Spinal cord (tissue), 10 donors: ENCODE measurements at places on chromosomes 1 and 21.

DNA sequence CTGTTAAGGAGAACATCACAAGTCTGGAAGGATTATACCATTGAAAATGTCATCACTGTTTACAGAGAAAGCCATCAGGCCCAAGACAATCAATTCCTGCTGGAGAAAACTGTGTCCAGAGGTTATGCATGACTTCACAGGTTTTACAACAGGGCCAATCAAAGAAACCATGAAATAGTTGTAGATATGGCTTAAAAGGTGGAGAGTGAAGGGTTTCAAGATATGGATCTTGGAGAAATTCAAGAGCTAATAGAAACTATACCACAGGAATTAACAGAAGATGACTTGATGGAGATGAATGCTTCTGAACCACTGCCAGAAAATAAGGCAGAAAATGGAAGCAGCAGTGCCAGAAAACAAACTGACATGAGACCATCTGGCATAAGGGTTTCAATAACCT, 30.2 kb downstream of the USP1 start:
- no peak for DNase-seq

DNA sequence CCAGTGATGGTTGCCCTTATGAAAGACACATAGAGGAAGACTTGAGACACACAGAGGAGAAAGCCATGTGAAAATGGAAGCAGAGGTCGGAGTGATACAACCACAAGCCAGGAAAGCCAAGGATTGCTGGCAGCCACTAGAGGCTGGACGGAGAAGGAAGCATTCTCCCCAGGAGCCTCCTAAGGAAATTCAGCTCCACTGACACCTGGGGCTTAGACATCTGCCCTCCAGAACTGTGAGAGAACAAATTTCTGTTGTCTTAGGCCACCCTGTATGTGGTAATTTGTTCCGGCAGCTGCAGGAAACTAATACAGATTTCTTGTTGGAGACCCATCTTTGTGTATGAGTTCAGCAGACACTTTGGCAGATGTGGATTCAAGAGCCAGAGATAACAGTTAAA, 126.9 kb upstream of the ATP1A1 start:
- no peak for DNase-seq

DNA sequence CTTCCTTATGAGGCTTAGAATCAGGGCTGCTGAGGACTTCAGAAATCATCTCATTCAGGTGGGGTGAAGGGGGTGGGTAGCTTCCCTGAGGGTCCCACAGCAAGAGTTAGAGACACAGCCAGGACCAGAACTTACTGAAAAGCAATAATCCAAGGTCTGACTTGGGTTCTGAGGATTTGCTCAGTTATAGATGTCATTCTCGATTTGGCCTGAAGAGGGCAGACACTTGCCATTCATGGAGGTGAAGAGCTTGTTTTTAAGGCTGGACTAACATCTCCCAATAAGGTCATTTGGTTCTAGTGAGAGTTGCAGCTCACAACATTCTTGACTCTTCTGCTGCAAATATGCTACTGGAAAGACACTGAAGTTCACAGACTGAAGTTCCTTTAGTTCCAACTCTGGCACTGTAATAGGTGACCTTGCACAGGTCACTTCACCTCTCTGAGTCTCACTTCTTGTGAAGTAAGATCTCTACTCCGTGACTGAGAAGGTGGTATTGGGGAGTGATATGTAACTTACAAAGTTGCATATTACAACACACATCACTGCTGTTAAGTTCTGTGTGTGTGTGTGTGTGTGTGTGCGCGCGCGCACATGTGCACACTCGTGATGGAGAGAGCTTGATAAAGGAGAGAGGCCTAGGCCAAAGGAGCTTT, 69.8 kb upstream of the DIRAS3 start:
- peak; percentile 80 for DNase-seq

DNA sequence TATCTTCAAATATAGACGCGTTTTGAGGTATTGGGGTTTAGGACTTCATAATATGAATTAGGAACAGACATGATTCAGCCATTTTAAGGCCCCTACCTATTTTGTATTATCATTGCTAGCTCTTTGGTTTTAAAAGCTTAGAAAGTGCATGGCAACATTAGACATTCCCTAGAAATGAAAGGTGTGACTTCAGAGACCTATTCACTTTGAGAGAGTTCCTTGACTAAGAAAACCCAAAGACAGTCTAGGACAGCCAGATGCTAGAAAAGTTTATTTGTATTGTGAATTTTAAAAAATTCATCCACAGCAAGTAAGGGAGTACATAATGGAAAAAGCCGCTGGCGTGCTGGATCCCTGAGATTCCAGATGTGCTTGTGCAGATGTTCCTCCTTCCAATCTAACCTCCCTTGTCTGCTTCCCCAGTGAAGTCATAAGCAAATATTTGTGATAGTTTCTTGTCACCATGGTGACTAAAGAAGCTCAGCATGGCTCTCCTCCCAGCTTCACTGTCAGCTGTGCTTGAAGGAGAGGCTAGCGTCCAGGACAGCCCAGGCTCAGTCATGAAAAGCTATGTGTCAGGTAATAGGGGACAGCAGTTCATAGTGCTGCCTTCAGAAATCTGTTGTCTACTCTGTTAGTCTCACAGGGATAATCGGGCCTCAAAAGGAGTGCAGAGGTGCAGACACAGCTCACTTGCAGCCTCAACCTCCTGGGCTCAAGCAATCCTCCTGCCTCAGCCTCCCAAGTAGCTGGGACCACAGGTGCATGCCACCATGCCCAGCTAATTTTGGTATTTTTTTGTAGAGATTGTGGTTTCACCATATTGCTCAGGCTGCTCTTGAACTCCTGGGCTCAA, 34.8 kb downstream of the KPNA6 start:
- peak; percentile 71 for DNase-seq

GRCh38 chr1:55526716-55527115, 311.6 kb upstream of the USP24 start:
- no peak for DNase-seq

GRCh38 chr1:223819730-223820514, 25.8 kb downstream of the TP53BP2 start:
- DNase-seq = no peak

GRCh38 chr1:160117709-160118183, 2.2 kb downstream of the ATP1A2 start:
- DNase-seq = peak; percentile 71

GRCh38 chr1:67339623-67340343, 32.1 kb downstream of the IL12RB2 start:
- no peak for DNase-seq

DNA sequence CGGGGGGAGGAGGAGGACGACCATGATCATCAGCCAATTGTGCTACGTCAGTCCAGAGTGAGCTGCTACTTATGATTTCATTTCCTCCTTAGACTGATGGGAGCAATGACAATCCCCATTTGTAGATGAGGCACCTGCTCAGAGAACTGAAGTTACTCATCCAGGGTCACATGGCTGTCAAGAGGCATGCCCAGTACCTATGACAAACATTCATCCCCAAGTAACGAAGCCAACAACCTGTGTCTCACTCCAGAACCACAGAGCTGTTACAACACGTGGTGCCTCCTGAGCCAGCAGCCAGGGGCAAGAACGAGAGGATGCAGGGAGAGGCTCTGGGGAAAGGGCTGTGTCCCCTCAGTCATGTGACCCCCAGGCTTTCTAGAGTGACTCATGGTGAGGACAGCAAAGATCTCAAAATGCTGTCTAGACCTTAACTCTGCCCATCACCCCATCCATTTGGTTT, 93.6 kb downstream of the SIM2 start:
- no peak for DNase-seq

DNA sequence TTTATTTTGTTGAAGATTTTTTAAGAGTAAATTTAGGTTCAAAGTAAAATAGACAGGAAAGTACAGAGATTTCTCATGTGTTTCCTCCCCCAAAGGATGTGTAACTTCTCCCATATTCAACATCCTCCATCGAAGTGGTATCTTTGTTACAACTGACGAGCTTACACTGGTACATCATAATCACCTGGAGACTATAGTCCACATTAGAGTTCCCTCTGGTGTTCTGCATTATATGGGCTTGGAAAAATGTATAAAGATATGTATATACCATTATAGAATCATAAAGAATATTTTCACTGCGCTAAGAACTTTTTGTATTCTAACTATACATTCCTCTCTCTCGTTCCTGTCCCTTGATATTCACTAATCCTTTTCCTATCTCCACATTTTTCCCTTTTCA, 203.7 kb downstream of the AMY1C start:
- no peak for DNase-seq

DNA sequence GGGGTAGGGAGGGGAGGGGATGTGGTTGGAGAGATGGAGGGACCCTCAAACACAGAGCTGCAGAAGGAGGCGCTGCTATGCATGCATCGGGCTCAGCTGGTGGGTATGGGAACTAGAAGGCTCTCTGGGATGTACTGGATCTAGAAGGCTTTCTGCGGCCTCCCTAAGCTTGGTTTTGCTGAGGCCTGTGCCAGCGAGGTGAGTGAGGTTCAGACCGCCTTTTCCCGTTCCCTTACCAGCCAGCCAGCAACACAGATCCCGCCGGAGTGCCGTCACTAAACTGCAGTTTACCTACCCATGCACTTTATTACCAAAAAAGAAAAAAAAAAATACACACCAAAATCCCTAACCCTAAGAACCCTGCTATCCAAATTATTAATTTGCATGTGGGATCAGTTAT, 180.2 kb downstream of the PRDM16 start:
- DNase-seq = peak; percentile 42

- DNase-seq = no peak
Observed at GRCh38 chr1:81312272-81312754, 488.4 kb upstream of the ADGRL2 start.

- DNase-seq = no peak
Observed at GRCh38 chr1:85330214-85330631, 53.8 kb upstream of the BCL10 start.

GRCh38 chr1:156765666-156766065, 1.7 kb upstream of the PRCC start:
- DNase-seq = no peak

- DNase-seq = no peak
Observed at GRCh38 chr1:226209307-226210059, 14.0 kb upstream of the MIXL1 start.

DNA sequence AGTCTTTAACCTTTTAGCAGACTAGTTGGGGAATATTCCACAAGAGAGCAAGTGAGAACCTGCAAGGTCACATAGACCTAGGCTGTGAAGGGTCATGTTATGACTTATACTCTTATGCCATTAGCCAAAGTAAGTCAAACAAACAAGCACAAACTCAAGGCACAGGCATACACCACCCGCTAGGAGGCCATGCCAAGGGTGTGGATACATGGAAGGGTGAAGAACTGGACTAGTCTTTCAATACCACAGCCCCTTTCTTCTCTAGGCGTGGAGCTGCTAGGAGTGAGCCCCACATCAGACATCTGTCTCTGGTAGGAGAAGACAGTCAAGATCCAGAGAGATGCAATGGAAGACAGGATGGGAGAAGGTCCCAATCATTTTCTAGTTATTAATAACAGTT, 68.6 kb downstream of the BACH1 start:
- no peak for DNase-seq

GRCh38 chr21:15247613-15248012, 182.8 kb upstream of the NRIP1 start:
- no peak for DNase-seq

DNA sequence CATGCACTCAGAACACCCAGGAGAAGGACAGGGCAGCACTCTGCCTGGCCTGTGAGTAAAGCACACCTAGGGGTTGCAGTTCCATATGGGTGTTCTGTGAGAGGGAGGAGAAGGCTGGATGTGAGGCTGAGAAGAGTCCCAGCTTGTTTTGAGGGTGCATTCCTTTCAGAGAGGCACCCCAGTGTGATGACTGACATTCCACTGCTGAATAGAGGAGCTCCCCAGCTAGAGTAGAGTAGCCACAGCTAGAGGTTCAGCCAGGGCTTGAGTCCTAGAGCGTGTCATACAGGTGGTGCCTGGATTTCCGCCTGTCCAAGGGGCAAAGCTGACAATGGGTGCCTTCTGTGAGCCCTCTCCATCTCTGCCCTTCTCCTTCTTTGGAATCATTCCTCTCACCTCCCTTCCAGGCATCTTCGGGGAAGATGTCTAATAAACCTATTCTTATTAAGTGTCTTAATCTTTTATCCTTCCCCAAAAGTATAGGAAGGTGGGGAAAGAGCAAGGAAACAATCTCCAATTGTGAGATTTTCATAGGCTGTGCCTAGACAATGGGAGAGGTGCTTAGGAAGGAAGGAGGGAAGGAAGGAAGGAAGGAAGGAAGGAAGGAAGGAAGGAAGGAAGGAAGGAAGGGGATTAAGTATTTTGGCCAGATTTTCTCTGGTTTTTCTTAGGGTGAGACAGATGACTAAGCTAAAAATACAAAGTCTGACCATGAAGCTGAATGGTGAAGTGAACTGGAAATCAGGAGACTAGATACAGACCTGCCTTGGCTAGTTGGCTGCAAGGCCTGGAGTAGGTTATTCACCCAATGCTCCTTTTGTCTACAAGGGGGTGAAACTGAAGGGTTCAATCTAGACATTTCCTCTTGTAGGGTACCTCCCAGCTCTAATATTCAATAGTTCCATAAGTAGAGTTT, 43.6 kb upstream of the SYT6 start:
- no peak for DNase-seq

GRCh38 chr1:8520483-8520966, 202.6 kb downstream of the SLC45A1 start:
- DNase-seq = no peak

GRCh38 chr1:208103597-208104513, 140.3 kb downstream of the PLXNA2 start:
- no peak for DNase-seq

DNA sequence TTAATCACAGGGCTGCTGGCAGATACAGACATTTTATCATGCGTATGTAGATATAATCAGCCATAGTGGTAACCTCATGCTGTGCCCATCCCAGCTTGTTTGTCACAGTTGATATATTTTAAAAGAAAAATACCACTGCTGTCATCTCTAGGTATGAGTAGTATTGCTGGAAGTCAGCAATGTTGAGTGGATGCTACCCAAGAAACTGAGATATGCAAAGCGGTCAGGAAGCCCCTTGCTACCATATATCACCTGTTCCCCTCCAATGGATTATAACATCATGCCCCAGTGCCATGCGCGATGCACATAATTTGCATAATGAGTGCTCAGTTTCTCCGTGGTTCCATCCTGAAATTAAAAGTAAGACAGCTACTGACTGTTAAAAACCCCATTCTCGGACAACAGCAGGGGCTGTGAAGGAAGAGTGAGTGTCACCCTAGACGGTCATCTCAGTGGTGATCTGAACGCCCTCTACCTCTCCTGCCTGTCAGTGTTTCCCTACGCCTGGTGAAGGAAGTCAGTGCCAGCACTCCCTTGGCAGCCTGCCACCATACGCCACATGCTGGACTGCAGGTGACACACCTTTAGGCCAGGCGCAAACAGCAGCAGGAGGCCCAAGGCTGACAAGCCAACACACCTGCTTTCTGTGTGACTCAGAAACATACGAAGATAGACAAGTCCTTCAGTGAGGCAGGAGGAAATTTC, 2.7 kb downstream of the IL10RB start:
- DNase-seq = peak; percentile 9

GRCh38 chr21:44962403-44962966, 22.7 kb downstream of the SLX9 start:
- DNase-seq = no peak

- DNase-seq = no peak
Observed at GRCh38 chr1:159054427-159054826, 22.1 kb downstream of the AIM2 start.

DNA sequence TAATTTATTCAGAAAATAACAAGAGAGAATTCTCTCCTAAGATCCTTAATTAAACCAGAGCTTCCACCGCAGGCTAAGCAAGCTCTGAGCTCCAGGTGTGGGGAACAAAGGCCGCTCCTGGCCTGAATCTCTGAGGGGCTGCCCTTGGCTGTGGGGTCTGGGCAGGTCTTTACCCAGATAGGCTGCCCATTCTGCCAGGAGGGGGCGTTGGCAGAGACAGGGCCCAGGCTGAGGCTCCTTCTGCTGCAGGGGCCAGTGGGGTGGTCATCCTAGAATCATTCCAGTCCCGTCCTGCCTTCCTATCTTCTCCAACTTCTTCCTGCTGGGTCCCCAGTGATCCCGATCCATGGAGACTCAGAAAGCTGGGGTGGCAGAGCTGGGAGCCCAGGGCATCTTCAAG, 82.9 kb upstream of the POU3F1 start:
- no peak for DNase-seq
